ENCODE measurements at places on chromosomes 12 and 14. TPM values are rescaled to one million over a fixed set of nuclear protein-coding genes. Genes with fewer than 3 reads are reported as not detected.

MSRB3 gene
- total RNA-seq, result 55.1 TPM

B4GALNT3 gene
- 0.09 TPM for total RNA-seq

CCDC177 gene
- not detected for total RNA-seq

SLC5A8 gene
- not detected for total RNA-seq

ZFYVE21 gene
- total RNA-seq, result 68.4 TPM

CPNE6 gene
- total RNA-seq, result not detected

KCTD10 gene
- total RNA-seq, result 91.7 TPM

CELA1 gene
- not detected for total RNA-seq
